NCI-H2081 (cell line): ENCODE measurements at places on chromosomes 5 and 9.

- DNase-seq, result no peak
Measured at GRCh38 chr5:133797167-133797566, 171.3 kb downstream of the C5orf15 start.

- no peak for DNase-seq
Measured at GRCh38 chr5:86403190-86403589, 214.6 kb upstream of the COX7C start.

DNA sequence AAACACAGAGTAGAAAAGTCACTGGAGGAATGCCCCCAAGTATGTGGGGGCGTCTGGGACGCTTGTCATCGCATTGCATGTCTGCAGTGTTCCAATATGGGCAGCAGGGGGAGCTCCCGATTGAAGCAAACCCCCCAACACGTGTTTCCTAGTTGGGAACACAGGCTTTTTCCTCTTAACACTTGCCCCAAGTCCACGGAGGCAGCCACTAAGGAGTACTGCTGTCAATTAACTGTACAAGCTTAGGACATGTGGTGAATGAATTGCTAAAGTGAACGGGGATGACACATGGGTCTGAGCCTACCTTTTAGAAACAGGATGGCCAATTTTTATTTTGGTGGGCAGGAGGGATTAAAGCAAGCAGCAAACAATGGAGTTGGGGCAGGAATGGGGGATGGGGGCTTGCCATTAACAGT is 2.2 kb downstream of the GABRB2 start:
- DNase-seq, result peak; percentile 60

DNA sequence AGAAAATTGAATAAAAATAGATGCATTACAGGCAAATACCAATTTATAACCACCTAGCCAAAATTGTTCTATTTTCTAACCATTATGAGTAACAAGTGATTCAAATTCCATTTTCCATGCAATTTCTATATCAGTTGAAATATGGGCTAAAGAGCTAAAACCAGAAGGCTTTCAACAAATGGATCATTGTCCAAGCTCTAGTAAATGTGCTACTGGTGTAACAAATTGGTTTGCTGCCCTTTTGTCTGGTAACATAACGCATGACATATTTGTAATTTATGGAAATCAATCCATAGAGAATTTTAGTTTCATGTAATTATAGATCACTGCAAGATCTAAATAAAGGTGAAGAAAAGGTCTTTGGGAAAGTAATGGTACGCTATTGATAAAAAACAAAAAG is 708.0 kb upstream of the GRAMD2B start:
- no peak for DNase-seq

DNA sequence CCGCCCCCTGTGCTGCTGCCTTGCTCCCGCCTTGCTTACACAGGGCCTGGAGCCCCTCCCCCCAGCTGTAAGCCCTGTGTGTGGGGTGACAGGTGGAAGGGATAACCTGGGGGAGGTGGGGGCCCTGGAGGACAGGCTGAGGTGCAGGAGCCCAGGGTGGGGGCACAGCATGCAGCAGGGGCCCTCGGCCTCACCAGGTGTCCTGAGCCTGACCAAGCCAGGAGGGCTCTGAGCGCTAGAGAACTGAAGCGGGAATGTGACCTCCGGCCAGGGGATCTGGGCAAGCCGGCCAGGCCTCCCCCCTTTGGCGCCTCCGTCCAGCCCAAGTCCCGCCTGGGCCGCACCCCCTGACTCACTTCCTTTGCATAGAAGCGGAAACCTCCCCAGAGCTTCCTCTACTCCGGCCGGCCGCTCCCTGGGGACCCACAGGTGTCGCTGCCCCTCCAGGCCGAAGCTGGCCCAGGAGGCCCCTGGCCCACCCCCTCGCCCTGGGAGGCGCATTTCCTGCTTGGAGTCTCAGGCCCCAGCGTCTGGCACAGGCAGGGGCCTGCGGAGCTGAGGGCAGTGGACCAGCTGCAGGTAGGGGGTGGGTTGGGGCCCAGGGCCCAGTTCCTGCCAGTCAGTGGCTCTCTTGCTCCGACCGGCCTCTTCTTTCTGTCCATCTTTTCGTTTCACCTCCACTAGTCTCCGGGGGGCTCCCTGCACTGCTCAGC is at the start of gene TOR4A:
Gene TOR4A (plus strand): TSS at position 398 of the 713 bp plus-strand sequence. CDS start 964 bp downstream, outside the sequence.
- no peak for DNase-seq

DNA sequence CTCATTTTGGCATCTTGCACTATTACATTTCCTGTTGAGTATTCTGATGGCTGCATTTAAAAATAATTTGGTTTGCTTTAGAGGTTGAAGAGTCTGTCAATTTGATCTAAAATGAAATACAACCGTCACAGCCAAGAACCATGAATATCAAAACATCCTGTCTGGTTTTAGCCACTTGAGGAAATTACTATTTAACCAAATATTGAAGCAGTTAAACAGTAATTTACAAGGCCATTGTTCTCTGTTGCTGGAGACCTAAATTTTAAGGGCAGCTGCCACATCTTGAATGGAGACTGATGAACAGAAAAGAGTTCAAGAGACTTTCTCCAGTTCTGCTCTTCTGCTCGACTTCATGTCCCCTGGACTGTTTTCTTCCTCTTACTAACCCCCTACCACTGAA is 549.4 kb downstream of the LRRC70 start:
- peak; percentile 9 for DNase-seq

DNA sequence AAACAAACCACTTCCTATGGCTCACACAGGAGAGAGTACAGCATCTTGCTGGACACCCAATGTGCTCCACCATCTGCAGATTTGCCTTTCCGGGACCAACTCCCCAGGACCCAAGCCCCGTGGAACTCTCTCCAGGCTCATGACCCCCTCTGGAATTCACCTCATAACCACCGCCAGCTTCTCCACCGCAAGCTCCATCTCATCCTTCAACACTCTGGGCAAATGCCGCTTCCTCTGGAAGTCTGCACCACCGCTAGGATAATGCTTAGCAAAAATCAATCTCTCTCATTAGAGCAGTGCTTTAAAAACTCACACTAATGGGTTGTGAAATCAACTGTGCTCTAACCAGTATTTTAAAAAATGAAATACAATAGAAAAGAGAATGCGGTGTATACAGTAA is 150.0 kb downstream of the COL23A1 start:
- no peak for DNase-seq

DNA sequence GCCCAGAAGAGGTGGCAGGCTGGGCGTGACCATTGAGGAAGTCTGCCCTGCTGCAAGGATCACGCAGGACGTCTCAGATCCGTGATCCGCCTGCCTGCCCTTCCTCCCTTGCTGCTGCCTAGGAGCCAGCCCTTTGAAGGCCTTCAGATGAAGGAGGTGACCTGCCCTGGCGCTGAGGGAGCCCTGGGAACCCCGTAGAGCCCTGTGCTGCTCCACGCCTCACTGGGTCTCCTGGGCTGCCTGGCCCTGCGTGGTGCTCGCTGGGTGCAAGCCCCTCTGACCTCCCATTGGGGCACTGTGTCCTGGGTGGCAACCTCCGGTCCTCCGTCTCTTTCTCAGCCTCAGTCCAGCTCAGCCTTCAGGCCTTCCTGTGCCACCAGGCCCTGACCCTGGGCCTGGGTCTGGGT is 295.3 kb upstream of the IRX4 start:
- DNase-seq, result no peak

- DNase-seq, result peak; percentile 62
Measured at GRCh38 chr9:130453487-130453886, 8.7 kb downstream of the ASS1 start.

GRCh38 chr9:32839013-32839885 is 55.9 kb downstream of the TMEM215 start:
- no peak for DNase-seq

GRCh38 chr9:98135938-98136337 is 16.9 kb upstream of the TRIM14 start:
- DNase-seq, result no peak

- DNase-seq, result no peak
Measured at GRCh38 chr9:110776221-110776620, 107.6 kb downstream of the MUSK start.

GRCh38 chr5:138595180-138595795 is 20.1 kb upstream of the HSPA9 start:
- no peak for DNase-seq

- DNase-seq, result no peak
Measured at GRCh38 chr9:130327070-130327780, 61.7 kb downstream of the HMCN2 start.

DNA sequence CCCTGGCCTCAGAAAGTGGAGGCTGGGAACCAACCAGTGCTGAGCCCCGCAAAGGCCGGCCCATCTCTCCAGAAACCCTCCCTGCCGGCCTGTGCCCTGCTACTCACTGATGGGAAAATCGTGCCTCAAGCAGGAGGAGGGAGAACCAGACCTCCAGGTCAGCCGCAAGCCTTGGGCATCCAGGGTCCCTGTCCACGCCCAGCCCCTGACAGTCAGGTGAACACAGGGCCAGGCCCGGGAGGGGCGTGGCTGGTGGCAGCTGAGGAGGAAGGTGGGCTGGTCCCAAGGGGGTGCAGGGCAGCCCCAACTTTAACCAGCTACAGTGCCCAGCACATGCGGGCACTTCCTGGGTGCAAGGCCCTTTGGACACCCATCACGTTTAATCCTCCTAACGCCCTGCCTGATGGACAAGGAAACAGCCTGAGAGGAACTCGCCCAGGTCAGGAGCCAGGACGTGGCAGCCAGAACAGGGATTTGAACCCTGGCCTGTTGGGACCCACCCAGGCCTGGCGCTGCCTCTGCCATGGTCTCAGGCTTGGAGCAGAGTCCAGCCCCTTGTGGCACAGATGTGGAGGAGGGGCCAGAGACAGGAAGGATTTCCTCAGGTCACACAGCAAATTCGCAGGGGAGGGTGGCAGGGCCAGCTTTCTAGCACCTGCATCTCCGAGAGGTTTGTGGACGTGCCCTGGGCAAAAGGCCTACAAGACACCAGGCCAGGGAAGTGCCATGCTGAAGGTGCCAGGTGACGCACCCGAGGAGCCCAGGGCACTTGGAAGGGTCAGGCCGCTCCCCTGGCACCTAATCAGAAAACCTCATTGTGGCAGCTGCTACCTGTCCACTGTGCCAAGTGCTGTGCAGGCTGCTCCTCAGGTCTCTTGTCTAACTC is 4.5 kb downstream of the RALGDS start:
- no peak for DNase-seq

GRCh38 chr5:14145435-14146334 is 2.5 kb downstream of the TRIO start:
- no peak for DNase-seq

DNA sequence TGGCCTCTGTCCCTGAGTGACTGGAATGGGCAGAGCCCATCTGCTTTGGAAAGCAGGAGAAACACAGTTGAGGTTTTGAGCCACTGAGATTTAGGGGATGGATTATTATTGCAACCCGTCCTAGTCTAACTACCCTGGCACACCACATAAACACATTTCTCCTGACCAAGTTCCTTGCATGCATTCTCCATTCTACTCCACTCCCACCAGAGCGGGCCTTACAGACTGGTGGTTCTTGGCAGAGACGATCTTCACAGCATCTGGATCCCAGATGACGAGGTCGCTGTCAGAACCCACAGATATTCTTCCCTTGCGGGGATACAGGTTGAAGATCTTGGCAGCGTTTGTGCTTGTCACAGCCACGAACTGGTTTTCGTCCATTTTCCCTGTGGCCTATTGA is 111.0 kb downstream of the DPYSL3 start:
- no peak for DNase-seq

GRCh38 chr5:56026863-56027300 is 32.1 kb upstream of the IL6ST start:
- no peak for DNase-seq

GRCh38 chr9:132141344-132141947 is 20.4 kb upstream of the NTNG2 start:
- peak; percentile 80 for DNase-seq

- DNase-seq, result no peak
Measured at GRCh38 chr5:171309276-171310211, 496 bp downstream of the TLX3 start.

GRCh38 chr9:110115341-110115820 is 92.6 kb downstream of the C9orf152 start:
- no peak for DNase-seq

- no peak for DNase-seq
Measured at GRCh38 chr5:1973391-1974013, 90.8 kb upstream of the IRX4 start.

- no peak for DNase-seq
Measured at GRCh38 chr5:135546101-135546500, 10.3 kb upstream of the NEUROG1 start.

DNA sequence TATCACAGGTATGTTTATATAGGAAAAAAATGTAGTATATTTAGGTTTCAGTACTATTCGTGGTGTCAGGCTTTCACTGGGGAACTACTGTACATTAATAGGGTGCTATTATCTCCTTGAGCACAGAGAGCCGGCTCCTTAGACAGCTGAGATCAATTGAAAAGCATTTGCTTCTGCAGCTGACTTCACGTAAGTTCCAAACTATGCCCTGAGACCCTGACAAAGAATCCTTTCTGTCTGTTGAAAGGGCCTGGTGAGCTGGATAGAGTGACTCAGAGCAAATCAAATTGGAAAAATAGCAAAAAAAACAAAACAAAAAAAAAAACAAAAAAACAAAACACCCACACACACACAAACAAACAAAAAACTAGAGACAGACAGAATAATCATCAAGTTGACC is 652.0 kb downstream of the MTRR start:
- no peak for DNase-seq
